ENCODE measurements at places on chromosomes 3 and 15. TPM values are rescaled to one million over a fixed set of nuclear protein-coding genes. Genes with fewer than 3 reads are reported as not detected.

The GRK7 gene
- polyA plus RNA-seq, result not detected

The SEC61A1 gene
- 79.2 TPM for polyA plus RNA-seq

The CLDN1 gene
- not detected for polyA plus RNA-seq

The MITF gene
- 0.54 TPM for polyA plus RNA-seq

The GOLGA6L7 gene
- polyA plus RNA-seq, result not detected

The RBP2 gene
- not detected for polyA plus RNA-seq

The ITGA11 gene
- not detected for polyA plus RNA-seq

The ATR gene
- polyA plus RNA-seq, result 12.6 TPM

The CACNA2D2 gene
- 0.11 TPM for polyA plus RNA-seq

The PLIN1 gene
- polyA plus RNA-seq, result not detected

The OIP5 gene
- polyA plus RNA-seq, result 0.68 TPM

The FOXL2 gene
- polyA plus RNA-seq, result not detected

The FBXO40 gene
- 0.18 TPM for polyA plus RNA-seq

The TRPM1 gene
- not detected for polyA plus RNA-seq

The UBE3A gene
- 102 TPM for polyA plus RNA-seq

The CTXND1 gene
- polyA plus RNA-seq, result 0.04 TPM

The FBXL22 gene
- 0.73 TPM for polyA plus RNA-seq

The TP63 gene
- 1.0 TPM for polyA plus RNA-seq

The FSIP1 gene
- 0.61 TPM for polyA plus RNA-seq

The BSN gene
- polyA plus RNA-seq, result 0.05 TPM

The GABPB1 gene
- 31.4 TPM for polyA plus RNA-seq

The RASGRP1 gene
- 32.6 TPM for polyA plus RNA-seq

The ANKUB1 gene
- not detected for polyA plus RNA-seq

The P2RY1 gene
- 0.04 TPM for polyA plus RNA-seq

The GOLGA8S gene
- not detected for polyA plus RNA-seq

The ATP13A4 gene
- 0.85 TPM for polyA plus RNA-seq

The PLXNB1 gene
- not detected for polyA plus RNA-seq

The AMT gene
- polyA plus RNA-seq, result 1.3 TPM

The GOLGA8T gene
- polyA plus RNA-seq, result not detected

The CSPG5 gene
- polyA plus RNA-seq, result 0.41 TPM

The MYNN gene
- 15.2 TPM for polyA plus RNA-seq

The SI gene
- not detected for polyA plus RNA-seq

The BTLA gene
- 85.4 TPM for polyA plus RNA-seq

The ZIC1 gene
- not detected for polyA plus RNA-seq

The ACAA1 gene
- polyA plus RNA-seq, result 41.8 TPM

The ZNF501 gene
- polyA plus RNA-seq, result 2.0 TPM

The CORO2B gene
- polyA plus RNA-seq, result 0.94 TPM

The SUSD5 gene
- polyA plus RNA-seq, result not detected

The GADL1 gene
- not detected for polyA plus RNA-seq
